ENCODE measurements at places on chromosomes 12 and 14.

- DNase-seq = no peak
These were observed 92.3 kb downstream of the ERC1 start for GRCh38 chr12:1083151-1083888.

DNA sequence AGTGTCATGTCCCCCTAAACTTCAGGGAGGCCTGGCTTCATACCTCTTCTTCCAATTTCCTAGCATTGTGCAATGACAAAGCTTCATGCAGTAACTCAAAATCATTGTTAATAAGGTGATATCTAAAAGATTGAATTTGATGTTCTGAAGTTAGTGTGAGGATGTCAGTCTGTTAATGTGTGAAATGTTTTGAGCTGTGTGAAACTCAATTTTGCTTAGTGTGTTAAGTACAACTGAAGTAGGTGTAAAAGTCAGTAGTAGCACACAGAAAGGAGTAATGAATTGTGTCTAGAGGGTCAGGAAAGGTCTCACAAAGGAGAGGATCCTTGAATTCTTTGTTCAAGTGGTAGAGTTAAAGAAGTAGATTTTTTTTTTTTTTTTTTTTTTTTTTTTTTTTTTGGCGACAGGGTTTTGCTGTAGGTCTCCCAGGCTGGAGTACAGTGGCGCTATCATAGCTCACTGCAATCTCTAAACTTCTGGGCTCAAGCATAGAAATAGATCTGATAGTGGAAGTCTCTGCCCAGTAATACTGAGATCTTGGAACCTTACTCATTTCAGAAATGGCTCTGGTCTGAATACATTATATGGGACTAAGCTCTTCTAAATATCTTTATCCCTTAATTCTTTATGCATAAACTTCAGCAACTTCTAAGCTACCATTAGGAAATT is 63.9 kb downstream of the FUT8 start:
- DNase-seq = no peak

DNA sequence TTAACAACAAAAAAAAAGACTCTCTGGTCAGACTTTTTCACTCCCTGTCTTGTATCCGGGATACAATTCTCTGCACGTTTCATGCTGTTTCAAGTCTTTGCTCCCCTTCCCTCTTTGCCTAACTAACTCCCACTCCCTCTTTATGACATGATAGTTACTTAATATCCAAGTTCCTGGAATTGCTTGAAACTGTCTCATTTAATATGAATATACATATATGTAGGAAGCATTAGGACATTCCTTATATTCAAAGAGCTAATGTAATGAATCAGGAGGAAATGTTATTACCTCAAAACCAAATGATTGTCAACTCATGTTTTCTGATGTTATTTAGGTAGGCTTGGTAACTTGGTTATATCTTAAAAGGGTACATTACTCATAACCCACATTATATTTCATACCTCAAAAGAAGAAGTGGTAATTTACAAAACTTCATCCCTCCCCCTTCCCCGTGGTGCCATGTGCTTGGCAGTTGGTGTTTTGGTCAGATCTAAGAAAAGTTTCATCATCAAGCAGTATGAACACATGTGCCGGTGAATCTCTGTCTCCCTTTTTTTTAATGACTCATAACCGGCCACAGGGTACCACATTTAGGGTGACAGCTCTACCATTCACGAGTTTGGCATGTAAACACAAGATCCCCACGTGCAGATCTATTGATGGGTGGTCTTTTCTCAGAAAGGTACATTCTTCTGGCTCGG is 56.5 kb downstream of the HCAR2 start:
- DNase-seq = peak; percentile 29

- DNase-seq = no peak
These were observed 303 bp downstream of the PUS7L start for GRCh38 chr12:43758247-43758727.

GRCh38 chr12:113002155-113002554 is 23.8 kb downstream of the OAS2 start:
- no peak for DNase-seq

- no peak for DNase-seq
These were observed 26.6 kb downstream of the NUP37 start for GRCh38 chr12:102093319-102093718.
